ENCODE measurements at places on chromosomes 7 and 10. TPM values are rescaled to one million over a fixed set of nuclear protein-coding genes. Genes with fewer than 3 reads are reported as not detected.

Gene SEMA3C
- 3.9 TPM for polyA plus RNA-seq

Gene HOXA1
- 1.1 TPM for polyA plus RNA-seq

Gene C10orf53
- polyA plus RNA-seq: not detected

Gene KCNMA1
- polyA plus RNA-seq: 4.2 TPM

Gene SKIDA1
- polyA plus RNA-seq: 0.71 TPM

Gene AKR1C4
- polyA plus RNA-seq: not detected

Gene MARVELD1
- polyA plus RNA-seq: 8.3 TPM

Gene DRGX
- polyA plus RNA-seq: not detected

Gene WAC
- polyA plus RNA-seq: 33.4 TPM

Gene MAGI2
- polyA plus RNA-seq: 4.4 TPM

Gene CAMK1D
- 1.1 TPM for polyA plus RNA-seq
